Activated CD8-positive, alpha-beta memory T cell treated with anti-CD3 and anti-CD28 coated beads for 24 hours (primary cell): ENCODE measurements at places on chromosomes 1 and 21.

GRCh38 chr1:46487818-46488218 is 1.8 kb upstream of the DMBX1 start:
- DNase-seq = no peak

DNA sequence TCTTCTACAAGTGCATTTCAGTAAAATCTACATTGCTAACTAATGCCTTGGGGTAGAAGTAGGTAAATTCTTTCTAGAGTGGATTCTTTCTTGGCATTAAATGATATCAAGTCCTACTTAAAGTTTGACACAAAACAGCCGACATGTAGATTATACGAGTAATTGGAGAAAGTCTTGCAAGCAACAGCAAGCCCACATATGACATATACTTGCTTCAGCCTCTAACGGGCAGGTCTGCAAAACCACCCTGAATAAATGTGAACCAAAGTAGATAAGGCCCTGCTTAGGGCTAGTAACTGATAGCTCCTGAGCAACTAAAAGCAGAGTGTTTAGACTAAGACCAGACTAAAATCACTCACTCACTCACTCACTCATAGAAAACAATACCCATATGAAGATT is 203.2 kb downstream of the LTN1 start:
- DNase-seq = no peak

GRCh38 chr21:34569381-34569979 is 45.4 kb downstream of the RCAN1 start:
- DNase-seq = no peak

- no peak for DNase-seq
Observed at GRCh38 chr1:59017501-59018231, 233.8 kb upstream of the JUN start.

DNA sequence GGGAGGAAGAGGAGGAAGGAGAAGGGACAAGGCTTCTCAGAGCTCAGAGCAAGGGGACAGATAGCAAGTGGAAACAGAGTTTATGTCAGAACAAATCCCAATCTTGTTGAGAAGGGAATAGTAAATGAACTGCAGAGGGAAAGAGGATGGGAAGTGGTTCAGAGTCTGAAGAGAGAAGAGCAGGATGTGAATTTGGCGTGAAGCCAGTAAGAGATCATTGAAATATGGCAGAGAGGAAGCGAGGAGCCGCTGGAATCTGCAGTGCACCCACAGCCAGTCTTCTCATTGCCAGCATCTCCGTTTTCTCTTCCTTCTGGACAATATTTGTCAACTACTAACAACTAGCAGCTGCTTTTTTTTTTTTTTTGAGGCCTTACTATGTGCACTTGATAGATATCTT is 19.1 kb downstream of the OLFML3 start:
- DNase-seq = no peak
